Activated gamma-delta T cell treated with Interleukin-2 at 50 U/mL for 16 hours (primary cell): ENCODE measurements at places on chromosomes 3 and 15.

DNA sequence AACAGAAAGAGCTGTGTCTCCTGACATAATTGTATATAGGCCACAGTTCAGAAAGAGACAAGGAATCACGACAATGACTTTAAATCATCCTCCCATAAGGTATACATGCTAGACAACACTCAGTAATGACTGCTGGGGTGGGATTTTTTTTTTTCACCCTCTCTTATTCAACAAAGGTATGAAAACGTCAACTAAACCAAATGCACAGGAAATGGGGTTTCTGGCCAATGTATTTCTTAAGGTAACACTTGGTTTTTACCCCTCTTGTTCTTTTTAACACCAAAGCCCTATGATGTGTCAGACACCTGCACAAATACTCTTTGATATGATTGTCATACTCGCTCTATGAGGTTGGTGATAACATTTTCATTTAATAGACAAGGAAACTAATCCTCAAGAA, 78.3 kb downstream of the MCF2L2 start:
- peak; percentile 7 for DNase-seq

- no peak for DNase-seq
Observed at GRCh38 chr3:195285372-195285771, 14.4 kb upstream of the XXYLT1 start.

DNA sequence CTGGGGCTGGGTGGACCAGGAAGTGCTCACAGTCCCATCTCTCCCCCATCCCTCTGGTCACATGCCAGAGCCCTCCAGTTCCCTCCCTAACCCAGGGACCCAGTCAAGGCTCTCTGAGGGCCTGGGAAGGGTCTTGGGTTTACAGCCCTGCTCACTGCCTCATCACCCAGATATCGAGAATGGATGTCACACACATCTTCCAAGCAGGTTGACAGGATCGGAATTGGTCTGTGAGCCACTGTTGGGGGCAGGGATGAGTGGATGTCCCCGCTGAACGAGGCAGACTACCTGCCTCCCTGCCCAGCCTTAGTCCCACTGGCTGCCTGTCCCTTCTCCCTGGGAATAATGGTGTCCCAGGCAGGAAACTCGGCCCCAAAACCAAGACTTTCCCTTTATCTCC, 20.0 kb upstream of the GOLGA6C start:
- no peak for DNase-seq

DNA sequence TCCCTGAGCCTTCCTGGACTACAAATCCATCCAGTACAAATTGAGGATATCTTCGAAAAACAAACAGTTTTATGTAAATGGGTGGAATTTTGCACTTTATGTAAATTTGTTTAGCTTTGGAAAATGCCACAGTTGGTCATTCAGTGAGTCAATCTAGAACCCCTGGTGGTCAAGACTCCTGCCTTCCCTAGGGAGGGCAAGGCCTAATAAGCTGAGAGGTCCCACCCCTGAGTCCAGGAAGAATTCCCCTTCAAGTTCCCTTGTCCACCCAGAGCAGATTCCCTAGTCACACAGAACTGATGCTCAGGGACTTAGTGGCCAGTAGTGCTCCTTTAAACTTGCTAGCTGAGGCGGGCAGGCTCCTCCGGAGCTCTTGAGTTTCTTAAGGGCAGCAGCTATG, 6.1 kb upstream of the RUBCN start:
- no peak for DNase-seq

DNA sequence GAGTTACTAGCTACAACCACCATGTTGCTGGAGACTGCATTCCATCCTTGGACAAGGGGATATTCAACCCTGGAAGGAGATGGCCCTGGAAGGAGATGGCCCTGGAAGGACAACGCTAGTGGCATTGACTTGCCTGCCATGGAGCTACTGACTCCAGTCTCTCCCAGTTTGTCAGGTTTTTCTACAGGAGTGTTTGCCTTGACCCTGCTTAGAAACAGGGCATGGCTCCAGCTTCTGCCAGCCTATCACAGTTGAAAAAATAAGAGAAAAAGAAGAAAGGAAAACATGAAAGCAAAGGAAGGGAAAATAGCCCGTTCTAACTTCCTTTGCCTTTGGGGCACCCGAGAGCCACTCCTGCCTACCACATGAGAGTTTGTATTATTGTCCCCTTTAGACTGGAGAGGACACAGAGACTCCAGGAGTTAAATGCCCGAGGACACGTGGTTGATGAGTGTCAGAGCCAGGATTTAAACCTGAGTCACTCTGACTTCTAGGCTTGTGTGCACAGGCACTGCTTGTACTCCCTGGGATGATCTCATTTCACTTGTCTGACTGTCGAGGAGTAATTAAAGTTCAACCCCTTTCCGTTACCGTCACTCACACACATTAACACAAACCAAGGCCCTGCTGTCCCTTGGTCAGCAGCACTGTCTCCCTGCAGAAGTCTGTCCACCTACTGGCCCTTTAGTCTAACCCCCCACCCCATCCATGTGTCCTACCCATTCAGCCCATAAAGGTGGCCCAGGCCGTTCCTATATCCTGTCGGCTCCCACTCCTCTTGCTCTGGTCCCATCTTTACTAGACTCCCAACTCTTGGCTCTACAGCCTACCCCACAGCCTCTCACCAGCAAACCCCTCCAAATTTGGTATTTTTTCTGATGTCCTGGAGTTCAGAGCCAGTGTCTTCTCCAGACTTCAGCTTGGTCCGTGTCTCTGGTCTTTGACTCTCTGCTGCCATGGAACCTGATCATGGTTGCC, 46.1 kb downstream of the C2CD4A start:
- DNase-seq: no peak

DNA sequence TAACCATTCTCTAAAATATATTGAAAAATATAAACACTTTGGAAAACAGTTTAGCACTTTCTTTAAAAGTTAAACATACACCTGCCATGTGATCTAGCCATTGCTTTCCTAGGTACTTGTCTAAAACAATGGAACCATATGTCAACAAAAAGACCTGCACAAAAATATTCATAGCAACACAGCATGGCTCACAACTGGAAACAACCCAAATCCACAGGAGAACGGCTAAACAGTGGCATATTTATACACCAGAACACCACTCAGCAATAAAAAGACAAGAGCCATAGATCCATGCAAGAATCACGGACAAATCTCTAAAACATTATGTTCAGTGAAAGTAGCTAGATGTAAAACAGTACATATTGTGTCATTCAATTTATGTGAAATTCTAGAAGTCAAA, 221.3 kb upstream of the UBE2E2 start:
- DNase-seq: no peak

GRCh38 chr3:158453865-158454264, 117.1 kb upstream of the MLF1 start:
- DNase-seq: no peak

- DNase-seq: no peak
Observed at GRCh38 chr3:122510878-122511535, 3.7 kb downstream of the KPNA1 start.

- no peak for DNase-seq
Observed at GRCh38 chr3:134242649-134243617, 7.7 kb downstream of the RYK start.

- DNase-seq: no peak
Observed at GRCh38 chr3:141330235-141330634, 38.1 kb upstream of the ZBTB38 start.

GRCh38 chr15:98650417-98651035, 2.2 kb downstream of the IGF1R start:
- DNase-seq: peak; percentile 40

- DNase-seq: no peak
Observed at GRCh38 chr3:174101244-174101643, 703.7 kb downstream of the NLGN1 start.

DNA sequence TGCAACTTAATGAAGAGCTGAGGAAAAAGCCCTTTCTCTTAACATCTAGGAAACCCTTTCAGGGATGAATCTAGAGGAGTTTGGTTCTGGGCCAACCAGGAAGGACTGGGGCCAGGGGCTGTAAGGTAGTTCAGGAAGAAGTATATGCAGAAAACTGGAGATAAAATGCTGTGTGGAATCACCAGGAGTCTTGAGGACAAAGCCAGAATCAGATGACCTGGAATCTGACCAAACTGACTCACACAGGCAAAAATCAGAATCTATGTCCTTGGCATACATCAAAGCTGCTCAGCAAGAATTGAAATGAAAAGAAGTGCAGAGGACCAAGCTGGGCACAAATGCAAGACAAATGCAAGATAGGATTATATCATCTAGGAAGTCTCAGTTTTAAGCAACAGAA, 59.4 kb upstream of the ATP2C1 start:
- no peak for DNase-seq

- DNase-seq: peak; percentile 33
Observed at GRCh38 chr3:51955893-51956770, 951 bp downstream of the GPR62 start.

- no peak for DNase-seq
Observed at GRCh38 chr15:28886431-28887338, 911 bp downstream of the APBA2 start.

DNA sequence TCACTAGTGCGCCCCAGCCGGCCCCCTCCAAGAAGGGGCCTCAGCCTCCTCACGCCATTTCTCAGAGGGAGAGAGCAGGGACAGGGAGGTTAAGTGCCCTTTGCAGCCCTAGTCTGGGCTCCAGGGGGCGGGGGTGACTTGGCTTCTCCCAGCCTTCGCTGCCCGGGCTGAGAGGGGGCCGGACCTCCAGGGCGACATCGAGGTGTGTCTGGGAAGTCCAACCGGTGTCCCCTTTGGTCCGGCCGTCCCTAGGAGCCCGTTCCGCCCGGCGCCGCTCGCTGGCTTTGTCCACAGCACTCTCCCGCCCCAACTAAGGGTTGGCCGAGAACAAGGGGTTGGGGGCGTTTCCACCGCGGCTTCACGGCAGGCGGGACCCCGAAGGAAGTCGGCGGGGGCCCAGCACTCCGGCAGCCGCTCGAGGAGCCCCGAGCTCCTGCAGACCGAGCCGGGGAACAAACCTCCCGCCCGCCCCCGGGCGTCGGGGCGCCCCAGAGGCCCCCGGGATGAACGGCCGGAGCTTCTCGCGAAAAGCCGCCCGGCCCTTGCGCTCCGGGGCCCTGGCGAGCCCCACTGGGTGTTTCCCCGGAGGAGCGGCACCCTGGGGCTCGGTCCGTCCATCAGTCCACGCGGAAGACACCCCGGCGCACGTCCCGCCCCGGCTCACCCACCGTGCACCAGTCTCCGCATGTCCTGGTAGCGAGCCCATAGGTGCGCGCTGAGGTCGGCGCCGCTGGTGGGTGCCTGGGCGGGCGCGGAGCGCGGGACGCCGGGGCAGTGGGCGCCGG, 627 bp downstream of the NT5DC2 start:
- no peak for DNase-seq

- DNase-seq: no peak
Observed at GRCh38 chr3:132117642-132118041, 82.8 kb upstream of the CPNE4 start.

DNA sequence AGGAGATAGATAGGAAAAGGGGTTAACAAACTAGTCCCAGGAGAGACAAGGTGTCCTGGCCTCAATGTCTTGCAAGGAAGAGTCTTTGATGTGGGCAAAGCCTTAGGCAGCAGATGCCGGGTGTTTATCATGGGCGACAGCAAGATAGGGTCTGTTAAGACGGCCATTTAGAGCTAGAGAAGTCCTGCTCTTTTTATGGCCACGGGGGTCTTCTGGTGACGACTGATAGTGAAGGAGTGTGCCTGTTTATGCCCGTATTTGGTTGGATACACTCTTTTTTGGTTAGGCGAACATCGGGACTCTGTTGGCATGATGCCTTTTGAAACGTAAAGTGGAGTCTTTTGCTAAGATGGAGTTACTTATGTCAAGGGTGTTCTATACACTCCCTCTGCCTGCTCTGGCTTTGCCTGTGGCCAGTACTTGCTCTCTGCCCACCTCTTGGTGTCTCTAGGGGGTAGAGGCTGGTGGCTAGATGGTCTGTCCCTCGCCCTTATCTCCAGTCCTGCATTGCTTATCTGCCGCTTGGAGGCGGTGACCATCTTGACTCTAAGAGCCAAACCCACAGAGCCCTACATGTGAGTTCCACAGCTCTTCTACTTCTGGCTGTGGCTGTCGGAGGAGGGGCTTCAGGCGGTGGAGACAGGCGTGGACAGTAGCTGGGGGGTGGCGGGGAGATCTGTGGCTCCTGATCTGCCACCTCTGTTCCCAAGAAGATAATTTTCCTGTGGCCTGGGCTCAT, 55.8 kb upstream of the ZBTB38 start:
- DNase-seq: no peak

DNA sequence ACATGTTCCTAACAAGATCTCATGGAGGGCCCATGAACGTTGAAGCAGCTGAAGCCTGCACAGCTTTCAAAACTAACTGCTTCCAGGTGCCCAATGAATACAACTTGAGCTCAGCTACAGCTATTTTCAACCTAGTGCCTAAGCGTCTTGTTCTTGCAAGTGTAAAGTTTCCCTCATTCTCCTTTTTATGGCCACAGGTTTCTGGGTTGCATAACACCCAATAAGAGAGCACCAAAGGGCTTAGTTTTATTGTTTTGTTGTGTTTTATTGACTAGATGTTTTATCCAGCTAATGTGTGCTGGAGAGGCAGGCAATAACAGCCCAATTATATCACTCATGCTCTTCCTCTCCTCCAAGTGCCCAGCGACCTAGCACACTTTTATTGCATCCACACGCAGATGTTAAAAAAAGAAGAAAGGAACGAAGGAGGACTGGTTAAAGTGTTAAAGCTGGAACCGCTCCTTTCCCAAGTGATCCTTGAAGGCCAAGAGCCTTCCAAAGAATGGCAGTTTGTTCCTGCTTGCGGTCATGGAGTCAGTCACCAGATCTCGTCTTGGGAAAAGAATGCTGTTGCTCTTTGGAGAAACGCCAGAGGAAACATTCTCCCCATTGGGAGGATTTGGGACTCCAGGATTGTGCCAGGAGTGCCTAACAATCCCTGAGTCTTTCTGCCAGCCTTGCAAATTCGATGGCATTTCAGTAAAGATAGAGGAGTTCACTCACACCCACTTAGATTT, 156.9 kb downstream of the MEX3B start:
- no peak for DNase-seq

GRCh38 chr15:29143909-29144635, 125.5 kb downstream of the NSMCE3 start:
- DNase-seq: no peak

DNA sequence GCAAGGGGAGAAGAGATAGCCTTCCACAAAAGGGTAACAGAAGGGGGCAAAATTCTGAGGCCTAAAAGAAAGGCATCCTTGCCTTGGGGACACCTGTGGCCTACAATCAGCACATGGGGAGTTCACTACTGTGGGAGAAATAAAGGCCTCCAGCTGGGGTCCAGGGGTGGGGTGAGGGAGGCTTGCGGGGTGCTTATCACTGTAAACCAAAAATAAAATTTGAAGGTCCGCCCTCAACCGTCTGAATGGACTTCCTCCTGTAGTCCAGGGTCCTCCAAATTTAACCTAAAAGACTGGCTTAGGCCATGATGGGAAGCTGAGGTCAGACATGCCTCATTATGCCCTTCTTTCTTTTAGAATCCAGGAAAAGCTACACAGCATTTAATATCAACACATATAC, 2.1 kb upstream of the POLR2M start:
- DNase-seq: no peak

- no peak for DNase-seq
Observed at GRCh38 chr3:126894475-126894874, 88.4 kb upstream of the PLXNA1 start.
